ENCODE measurements at places on chromosomes 3 and 15. TPM values are rescaled to one million over a fixed set of nuclear protein-coding genes. Genes with fewer than 3 reads are reported as not detected.

A4GNT gene
- not detected for total RNA-seq

PLA2G4F gene
- not detected for total RNA-seq

ASB14 gene
- not detected for total RNA-seq

CDCP1 gene
- 19.4 TPM for total RNA-seq

CHRNA7 gene
- total RNA-seq, result 4.8 TPM

GOLGA6L7 gene
- not detected for total RNA-seq

RPLP1 gene
- 656 TPM for total RNA-seq

GADL1 gene
- 0.58 TPM for total RNA-seq

CHST14 gene
- 35.5 TPM for total RNA-seq

MKRN2 gene
- 38.7 TPM for total RNA-seq

PPP1R14D gene
- total RNA-seq, result not detected

ARHGAP31 gene
- total RNA-seq, result 53.9 TPM

NANOGP8 gene
- not detected for total RNA-seq

SLC12A1 gene
- not detected for total RNA-seq

LYZL4 gene
- total RNA-seq, result not detected
